ENCODE measurements at places on chromosomes 12 and 14.

GRCh38 chr12:132161796-132162507, 17.7 kb downstream of the NOC4L start:
- no peak for DNase-seq

DNA sequence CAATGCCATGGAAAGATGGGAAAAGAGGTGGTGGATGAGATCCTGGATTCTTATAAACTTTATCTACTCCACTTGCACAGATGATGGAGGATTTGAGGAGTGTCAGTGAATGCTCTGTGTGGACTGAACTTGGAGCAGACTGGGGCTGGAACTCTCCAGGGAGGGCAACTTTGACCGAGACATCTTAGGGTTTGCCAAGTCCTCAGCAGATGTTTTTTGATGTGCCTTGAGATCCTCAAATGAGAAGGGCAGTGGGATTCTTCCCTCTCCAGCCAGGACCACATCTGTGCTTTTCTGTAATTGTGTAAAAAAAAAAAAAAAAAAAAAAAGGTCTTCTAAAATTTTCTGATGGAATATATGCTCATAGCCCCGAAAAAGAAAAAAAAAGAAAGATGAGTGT, 23.0 kb upstream of the MYL2 start:
- no peak for DNase-seq

GRCh38 chr12:108592033-108592909, 5.6 kb downstream of the TMEM119 start:
- no peak for DNase-seq

- no peak for DNase-seq
These were observed 8.1 kb downstream of the LPAR5 start for GRCh38 chr12:6627616-6628015.

DNA sequence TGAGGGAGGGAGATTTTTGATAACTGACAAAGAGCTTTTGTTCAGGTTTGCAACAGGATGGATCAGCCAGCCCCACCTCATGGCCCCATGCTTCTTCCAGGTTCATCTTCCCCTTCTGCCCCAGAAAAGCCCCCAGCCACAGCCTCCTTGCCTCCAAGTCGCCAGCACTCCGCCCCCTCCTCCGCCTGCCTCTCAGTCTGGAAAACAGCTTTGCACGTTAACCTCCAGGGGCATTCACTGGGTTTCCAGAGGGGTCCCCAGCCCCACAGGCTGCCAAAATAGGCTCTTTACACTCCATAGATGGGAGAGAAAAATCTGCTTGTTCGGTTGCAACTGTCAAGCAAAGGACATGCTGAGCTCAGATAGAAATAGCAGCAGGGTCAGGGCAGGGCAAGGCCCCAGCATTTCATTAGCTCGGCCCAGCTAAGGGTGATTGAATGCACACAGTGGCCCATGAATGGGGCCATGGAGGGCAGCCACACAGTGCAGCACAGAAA, 253.6 kb downstream of the ZFP36L1 start:
- no peak for DNase-seq

DNA sequence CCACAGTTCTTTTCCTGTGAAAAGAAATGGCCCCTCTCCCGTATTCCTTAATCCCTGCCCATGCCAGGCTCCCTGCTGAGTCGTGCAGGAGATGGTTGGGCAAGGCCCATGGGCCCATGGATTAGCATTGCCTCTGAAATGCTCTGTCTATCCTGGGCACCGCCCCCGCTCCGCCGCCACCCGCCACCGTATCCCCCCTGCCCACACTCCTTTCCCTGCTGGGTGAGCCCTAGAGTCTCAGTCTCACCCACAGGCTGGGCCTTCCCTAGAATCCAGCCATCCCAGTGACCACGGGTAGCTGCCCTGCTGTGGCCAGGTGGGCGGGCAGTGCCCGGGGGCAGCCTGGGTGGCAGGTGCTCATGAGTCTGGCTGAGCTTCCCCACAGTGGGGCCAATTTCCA, 50.6 kb downstream of the TSPAN11 start:
- no peak for DNase-seq

DNA sequence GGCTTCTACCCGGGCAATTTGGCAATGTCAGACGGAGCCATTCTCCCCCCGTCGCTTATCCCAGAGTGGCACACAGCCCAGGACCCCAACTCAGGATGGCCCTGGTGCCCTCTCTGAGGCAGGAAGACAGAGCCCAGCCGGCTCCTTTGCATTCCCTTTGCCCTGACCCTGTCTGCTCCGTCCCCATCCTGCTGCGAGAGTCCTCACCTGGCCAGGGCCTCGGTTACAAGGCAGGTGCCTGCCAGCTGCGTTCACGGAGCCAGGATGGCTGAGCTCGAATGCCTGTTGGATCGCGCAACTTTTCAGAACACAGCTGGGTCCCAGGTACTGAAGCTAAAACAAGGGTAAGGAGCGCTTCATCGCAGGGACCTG, 18.6 kb downstream of the LRTM2 start:
- DNase-seq, result no peak

GRCh38 chr14:57835766-57836165, 30.1 kb downstream of the SLC35F4 start:
- DNase-seq, result no peak

GRCh38 chr12:2588345-2588744, 206.4 kb upstream of the FKBP4 start:
- no peak for DNase-seq

- no peak for DNase-seq
These were observed 675.0 kb downstream of the TMEM121 start for GRCh38 chr14:106201376-106201775.

DNA sequence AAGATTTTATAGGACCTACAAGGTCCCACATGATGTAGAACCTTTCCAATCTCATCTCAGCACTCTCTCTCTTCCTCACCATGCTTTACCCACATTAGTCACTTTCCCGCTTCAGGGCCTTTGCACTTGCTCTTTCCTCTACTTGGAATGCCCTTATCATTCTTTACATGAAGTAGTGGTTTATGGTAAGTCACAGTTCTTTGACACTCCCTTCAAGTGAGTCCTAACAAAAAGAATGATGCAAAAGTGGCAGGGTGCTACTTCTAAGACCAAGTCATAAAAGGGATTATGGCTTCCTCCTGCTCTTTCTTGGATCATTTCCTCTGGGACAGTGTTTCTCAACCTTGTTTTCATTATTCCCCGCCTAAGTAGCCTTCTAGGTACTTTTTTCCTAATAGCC, 13.1 kb downstream of the TMBIM4 start:
- DNase-seq, result no peak

- no peak for DNase-seq
These were observed 44.5 kb downstream of the EML5 start for GRCh38 chr14:88748288-88748687.

DNA sequence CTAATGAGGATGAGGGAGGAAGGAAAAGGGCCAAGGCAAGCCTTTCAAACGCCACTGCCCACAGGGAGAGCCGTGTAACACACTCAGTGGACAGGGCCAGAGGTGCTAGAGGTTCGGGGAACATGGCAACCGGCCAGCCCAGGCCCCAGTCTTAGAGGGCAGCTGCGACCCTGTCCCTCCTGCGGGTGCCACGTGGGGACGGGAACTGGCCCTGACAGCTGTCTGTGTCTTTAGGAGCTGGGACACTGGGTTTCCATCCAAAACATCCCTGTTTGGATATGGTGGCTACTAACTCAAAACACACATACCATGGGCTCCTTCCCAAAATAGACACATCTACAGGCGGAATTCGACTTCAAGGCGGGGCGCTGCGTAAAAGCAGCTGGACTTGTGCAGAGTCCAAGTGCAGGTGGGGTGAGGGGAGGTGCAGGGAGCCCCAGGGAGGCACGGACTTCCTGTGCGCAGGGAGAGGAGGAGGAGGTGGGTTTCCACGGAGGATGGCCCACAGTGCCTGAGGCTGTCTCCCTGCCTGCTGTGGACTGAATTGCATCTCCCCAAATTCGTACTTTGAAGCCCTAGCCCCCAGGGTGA, 184.7 kb downstream of the PIWIL1 start:
- DNase-seq, result no peak

DNA sequence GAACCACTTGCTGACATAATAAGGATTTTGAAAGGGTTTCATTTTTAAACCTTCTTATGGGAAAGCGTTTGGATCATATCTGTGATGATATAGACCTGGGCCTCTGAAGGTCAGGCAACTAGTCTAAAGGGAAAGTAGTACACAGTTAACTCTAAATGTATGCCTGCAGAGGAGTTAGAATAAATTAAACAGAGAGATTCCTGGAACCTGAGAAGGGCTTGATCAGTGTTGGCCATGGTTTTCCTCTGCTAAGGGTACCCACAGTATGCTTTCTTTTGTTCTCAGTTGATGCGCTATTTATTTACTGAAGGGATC, 14.4 kb upstream of the POLR3B start:
- DNase-seq, result no peak

GRCh38 chr12:90896164-90896563, 58.8 kb downstream of the CCER1 start:
- DNase-seq, result no peak

DNA sequence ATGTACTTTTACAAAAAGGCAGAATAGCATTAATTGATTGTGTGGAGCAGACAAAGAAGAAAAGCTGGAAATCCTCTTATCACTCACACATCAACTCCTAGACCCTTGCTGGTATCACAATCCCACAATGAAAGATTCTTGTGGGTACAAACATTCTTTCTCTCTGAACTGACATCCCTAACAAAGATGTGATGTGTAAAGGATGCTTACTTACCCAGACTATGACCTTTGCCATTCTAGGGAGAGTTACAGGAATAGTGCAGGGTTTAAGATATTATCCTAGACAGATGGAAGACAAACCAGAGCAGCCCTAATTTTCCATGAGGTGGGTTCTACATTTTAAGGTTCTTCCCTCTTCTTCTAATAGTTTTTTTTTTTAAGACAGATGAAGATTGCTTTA, 60.4 kb upstream of the SLC6A15 start:
- no peak for DNase-seq

DNA sequence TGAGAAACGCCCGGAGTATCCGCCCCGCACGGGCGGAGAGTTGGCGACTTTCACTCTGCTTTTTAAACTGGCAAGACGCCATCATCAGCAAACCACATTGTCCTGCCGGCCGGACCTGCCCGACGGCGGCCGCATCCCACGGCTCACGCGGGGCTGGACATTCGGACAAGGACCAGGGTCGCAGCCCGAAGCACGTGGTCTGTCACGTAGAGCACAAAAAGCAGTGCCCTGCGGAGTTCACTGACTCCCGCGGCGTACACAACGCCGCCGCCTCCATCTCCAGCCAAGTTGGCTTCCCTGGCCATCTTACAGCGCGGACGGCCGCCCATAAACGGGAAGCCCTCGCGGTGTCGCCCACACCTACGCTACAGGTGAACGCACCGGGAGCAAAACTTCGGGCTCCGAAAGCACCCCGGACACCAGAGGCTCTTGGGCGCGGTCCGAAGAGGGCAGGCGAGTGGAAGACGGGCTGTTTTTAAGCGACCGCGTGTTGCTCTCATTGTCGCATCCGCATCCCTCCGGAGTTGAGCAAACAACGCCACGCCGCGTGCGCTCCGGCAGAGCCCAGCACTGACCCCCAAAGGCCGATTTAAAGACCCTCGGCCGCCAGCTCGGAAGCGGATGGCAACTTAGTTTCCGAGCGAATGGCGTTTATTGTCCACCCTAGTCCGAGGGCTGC, 966 bp downstream of the SINHCAF start:
- DNase-seq, result peak; percentile 48

- DNase-seq, result peak; percentile 83
These were observed 1.8 kb downstream of the CKB start for GRCh38 chr14:103520657-103521437.

DNA sequence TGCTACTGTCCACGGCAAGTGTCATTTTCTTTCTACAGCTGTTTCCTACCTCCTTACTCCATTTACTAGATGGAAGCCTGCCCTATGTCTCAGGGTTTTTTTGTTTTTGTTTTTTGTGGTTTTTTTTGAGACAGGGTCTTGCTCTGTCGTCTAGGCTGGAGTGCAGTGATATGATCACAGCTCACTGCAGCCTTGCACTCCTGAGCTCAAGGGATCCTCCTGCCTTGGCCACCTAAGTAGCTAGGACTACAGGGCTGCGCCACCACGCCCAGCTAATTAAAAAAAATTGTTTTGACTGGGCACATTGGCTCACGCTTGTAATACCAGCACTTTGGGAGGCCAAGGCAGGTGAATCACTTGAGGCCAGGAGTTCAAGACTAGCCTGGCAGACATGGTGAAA, 14.7 kb downstream of the TUBA1A start:
- DNase-seq, result no peak

- DNase-seq, result no peak
These were observed 853.7 kb downstream of the GALC start for GRCh38 chr14:87139299-87139698.

- no peak for DNase-seq
These were observed 250.2 kb downstream of the GPHN start for GRCh38 chr14:66758031-66758613.

- no peak for DNase-seq
These were observed 1.4 kb upstream of the RNF10 start for GRCh38 chr12:120532701-120533238.

DNA sequence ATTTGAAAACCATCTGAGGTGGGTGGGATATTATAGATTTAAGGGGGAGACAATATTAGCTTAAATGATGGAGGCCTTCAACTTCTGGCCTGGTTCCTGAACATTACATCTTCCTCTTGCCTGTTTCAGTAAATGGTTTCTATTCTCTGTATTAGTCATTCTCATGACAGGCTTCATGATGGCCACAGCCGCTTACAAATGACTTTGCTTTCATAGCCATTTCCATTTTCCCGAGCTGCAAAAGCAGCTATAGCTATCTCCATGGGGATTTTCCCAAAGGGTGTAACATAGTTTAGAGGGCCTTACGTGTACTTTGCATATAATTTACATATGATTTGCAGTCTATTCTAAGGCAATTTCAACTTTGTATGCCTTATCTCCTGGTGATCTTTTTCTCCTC, 121.8 kb downstream of the NRXN3 start:
- no peak for DNase-seq

GRCh38 chr14:33449268-33449667, 501.6 kb downstream of the EGLN3 start:
- no peak for DNase-seq

- DNase-seq, result no peak
These were observed 57.8 kb upstream of the FSCB start for GRCh38 chr14:44564908-44565307.

DNA sequence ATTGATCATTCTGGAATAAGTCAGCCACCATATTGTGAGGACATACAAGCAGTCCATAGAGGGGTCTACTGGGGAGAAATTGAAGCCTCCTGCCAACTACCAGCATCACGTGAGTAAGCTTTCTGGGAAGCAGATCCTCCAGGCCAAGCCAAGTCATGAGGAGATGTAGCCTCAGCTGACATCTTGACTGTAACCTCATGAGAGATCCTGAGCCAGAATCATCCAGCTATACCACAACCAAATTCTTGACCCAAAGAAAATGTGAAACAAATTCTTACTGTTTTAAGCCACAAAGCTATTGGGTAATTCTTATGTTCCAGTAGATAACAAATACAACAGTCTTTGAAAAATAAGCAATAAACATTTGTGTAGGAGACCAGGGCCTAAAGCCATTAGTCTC, 479.4 kb upstream of the DCN start:
- no peak for DNase-seq

DNA sequence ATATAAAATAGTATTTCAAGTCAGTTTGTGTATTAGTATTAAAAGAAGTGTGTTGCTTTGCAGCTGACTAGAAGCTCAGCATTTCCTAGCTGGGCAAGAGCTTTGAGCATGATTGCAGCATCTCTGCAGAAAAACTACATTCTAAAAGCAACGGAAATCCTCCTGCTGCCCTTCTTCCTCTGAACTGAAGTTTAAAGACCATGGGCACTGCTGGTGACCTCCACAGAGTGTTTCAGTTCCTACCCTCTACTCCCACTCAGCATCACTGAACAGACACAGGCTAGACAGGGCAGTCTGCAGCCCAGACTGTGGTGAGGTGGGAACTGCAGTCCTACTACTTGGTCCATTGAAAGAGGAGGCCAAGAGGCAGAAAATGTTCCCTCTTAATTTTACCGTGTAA, 59.0 kb downstream of the FAR2 start:
- DNase-seq, result no peak

- no peak for DNase-seq
These were observed 277.6 kb upstream of the PLEKHG7 start for GRCh38 chr12:92425165-92425564.

Data from progenitor cell of endocrine pancreas (in vitro differentiated cells).